ENCODE measurements at places on chromosomes 6 and 20. TPM values are rescaled to one million over a fixed set of nuclear protein-coding genes. Genes with fewer than 3 reads are reported as not detected.

SLC44A4 gene
- polyA plus RNA-seq = 53.4 TPM

GRCh38 chr6:118881440-118882313 lies 12.3 kb upstream of the ASF1A start:
- no peak for DNase-seq

DNA sequence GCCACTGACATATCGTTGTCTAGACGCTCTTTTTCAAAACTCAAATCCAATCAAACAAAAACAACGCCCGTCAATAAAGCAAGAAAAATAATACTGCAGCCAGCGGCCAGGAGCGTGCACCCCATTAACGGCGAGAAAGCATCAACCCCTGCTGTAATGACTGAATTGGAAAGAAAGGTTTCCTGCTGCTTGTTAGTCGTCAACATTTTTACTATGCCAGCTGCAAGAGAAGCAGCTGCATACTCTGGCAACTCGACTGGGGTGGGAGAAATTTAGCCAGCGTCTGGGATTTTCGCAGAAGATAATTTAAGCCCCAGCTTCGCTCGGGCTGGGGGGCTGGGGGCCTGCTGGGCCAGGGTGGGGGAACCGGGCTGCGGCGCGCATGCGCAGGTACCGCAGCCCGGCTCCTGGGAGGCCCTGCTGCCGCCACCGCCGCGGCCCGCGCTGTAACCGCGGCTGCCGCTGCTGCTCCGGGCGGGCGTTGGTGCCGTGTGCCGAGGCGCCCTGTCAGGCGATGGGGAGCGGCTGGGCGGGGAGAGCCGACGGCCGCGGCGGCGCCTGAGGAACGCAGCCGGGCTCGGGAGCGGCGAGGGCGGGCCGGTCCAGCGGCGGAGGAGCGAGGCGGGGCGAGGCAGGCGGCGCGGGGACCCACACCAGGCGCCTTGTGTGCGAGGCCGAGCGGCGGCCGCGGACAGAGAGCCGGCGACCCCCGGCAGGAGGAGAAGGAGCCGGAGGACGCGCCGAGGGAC lies 732 bp upstream of the STXBP5 start:
- DNase-seq = peak; percentile 47

GRCh38 chr20:11084508-11084907 lies 410.7 kb upstream of the JAG1 start:
- no peak for DNase-seq
